ENCODE measurements at places on chromosomes 5 and 9.

DNA sequence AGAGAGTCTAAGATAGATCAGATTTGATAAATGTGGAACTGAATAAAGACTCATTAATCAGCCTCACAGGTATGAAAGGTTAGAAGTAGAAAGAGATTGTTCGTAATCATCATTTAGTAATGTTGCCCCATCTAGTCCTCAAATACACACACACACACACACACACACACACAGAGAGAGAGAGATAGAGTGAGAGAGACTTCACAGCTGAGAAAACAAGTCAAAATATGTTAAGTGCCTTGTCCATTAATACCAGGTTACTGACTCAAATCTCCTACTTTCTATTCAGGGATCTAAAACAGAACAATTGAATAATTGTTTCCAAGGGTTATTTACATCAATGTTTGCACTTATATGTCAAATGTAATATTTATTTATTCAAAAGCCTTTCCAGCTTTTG, 284.6 kb downstream of the MRPS30 start:
- no peak for DNase-seq

DNA sequence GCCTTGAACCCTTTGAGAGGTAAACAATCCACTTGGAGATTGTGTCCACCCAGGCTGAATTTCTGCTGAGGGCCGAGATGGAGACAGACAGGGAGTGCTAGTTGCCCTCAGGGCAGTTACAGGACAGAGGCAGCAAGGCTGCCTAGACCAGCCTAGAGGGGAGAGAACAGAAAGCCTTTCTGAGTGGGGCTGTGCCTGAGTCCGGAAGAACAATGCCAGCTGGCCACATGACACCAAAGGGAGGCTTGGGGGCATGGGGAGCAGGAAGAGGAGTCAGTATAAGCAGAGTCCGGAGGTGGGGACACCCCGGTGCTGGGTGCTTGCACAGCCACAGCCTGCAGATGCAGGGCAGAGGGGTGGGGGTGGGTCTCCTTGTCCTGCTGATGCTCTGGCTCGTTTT, 145.7 kb downstream of the CFAP90 start:
- no peak for DNase-seq

GRCh38 chr9:111356481-111357244, 26.6 kb upstream of the OR2K2 start:
- no peak for DNase-seq

DNA sequence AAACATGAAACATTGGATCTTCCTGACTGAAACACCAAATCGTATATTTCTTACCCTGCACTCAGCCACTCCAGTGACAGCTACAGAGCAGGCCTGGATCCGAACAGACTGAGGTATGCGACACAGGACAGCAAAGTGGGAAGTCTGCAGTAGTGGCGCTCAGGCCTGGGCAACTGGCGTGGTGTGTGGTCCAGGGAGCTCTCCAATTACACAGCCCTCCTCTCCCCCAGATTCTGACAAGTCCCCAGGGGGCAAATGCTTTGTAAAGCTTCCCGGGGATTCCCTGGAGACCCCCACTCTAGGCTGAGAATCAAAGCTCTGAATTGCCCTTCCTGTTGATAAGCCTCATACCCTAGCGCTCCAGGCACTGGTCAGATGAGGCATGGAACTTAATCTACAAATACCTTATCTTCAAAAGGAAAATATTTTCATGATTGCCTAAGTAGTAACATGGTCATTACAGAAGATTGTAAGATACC, 104.8 kb upstream of the ERCC6L2 start:
- DNase-seq, result no peak

DNA sequence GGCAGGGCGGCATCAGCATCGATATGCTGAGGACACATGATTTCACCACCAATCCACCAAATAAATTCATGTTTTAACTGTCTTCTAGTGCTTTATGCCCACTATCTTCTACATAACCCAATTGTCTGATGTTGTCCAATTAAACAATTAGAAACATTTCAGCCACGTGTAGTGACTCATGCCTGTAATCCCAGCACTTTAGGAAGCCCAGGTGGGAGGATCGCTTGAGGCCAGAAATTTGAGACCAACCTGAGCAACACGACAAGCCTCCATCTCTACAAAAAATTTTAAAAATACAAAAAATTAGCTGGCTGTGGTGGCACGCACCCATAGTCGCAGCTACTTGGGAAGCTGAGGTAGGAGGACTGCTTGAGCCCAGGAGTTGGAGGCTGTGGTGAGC, 128.1 kb downstream of the MYO10 start:
- no peak for DNase-seq

DNA sequence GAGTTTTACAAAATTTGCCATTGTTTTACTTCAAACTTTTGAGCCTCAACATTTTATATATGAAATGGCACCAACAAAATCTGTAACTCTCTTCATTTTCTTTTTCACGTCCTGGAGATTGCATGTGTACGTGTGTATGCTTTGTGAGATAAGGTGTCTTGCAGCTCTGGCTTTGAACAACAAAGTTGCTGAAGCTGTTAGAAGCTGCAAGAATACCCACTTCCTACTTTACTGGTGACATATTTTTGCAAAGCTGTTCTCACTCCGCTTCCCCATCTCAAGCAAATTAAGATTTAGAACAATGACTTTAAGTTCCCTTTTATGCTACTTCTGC, 41.8 kb downstream of the FYB1 start:
- no peak for DNase-seq

GRCh38 chr5:172564188-172564587, 76.9 kb upstream of the NEURL1B start:
- DNase-seq, result no peak

GRCh38 chr9:120902569-120903535, 23.7 kb downstream of the TRAF1 start:
- no peak for DNase-seq

DNA sequence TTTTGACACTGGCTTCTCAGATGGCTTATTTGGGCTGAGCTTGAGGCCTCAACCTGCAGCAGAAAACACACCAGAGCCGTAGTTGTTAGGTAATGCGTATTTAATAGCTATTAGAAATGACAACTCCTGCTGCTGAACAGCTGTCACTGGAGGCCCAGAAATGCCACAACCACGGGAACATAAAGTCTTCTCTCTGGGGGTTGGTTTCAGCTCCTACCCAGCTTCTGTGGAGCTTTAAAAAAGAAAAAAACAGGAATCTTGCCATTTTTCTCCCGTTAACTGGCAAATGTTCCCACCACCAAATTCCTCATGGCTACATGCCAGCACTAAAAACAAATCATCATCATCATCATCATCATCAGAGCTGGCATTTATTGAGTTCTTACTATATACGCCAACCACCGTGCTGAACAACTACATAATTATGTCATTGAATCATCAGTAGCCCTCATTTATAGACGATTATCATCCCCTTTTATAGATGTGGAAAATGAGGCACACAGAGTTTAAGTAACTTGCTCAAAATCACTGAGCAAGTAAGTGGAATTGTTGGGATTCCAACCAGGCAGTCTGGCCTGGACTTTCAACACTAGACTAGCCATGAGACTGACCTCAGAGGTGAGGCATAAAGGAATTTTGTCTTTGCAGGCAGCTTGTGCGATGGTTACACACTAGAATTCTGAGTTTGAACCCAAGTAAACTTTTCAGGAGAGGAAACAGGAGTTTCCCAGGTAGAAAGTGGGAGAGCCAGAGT, 185.3 kb upstream of the WWC1 start:
- DNase-seq, result no peak

DNA sequence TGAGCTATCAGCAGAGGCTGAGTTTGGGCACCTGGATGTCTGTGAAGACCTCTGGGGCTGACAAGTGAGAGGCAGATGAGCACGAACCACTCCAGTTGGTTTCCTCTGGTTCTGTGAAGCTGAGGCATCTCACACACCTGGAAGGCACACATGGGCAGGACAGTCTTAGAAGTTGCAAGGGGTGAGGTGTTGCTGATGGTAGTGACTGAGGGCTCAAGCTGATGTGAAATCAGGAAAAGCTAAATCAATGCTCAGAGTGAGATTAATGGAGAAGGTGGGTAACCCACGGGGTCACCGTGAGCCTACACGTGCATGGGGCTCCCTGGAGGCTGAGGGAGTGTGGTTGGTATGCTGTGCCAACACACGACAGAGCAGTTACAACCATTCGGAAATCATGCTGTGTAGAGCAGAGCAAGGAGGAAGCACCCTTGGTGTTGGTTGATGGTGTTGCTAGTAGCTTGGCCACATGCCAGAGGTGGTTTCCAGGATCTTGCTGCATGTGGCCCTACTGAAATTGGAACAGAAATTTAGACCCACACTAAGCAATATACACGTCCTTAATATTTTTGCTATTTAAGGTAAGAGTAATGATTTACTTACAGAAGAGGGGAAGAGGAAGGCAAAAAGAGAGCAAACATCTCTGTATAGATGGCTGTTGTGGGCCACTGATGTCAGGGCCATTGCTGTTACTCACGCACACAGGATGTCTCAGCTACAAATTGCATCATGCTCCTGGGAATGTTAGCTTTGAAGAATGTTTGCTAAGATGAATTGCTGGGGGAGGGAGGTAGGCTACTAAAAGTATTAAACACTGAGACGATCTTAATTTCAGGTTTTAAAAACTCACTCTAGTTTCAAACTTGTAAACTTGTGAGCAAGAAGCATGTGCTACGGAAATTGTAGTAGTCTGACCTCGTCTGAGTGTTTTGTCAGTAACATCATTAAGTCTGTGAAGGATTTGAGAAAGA, 170.5 kb downstream of the ARHGEF28 start:
- no peak for DNase-seq

GRCh38 chr5:71973563-71973962, 133.7 kb upstream of the MAP1B start:
- no peak for DNase-seq

DNA sequence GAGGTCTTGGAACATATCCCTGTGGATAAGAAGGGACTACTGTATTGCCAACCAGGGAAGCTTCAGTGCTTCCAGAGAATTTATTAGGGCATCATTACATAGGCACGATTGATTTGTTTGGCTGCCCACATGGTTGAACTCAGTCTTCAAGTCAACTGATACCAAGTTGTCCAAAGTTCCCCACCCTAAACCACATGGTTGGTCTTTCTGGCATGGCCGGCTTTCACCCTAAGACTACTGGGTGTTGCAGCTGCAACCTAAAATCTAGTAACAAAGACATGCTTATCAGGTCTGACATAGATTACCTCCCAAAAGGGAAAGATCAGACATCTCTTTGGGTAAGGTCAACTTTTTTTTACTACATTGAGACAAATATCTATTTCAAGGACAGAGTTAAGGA, 37.0 kb downstream of the FAF2 start:
- DNase-seq, result no peak

- DNase-seq, result no peak
These were observed 2.3 kb downstream of the SLC22A4 start for GRCh38 chr5:132296412-132297016.

DNA sequence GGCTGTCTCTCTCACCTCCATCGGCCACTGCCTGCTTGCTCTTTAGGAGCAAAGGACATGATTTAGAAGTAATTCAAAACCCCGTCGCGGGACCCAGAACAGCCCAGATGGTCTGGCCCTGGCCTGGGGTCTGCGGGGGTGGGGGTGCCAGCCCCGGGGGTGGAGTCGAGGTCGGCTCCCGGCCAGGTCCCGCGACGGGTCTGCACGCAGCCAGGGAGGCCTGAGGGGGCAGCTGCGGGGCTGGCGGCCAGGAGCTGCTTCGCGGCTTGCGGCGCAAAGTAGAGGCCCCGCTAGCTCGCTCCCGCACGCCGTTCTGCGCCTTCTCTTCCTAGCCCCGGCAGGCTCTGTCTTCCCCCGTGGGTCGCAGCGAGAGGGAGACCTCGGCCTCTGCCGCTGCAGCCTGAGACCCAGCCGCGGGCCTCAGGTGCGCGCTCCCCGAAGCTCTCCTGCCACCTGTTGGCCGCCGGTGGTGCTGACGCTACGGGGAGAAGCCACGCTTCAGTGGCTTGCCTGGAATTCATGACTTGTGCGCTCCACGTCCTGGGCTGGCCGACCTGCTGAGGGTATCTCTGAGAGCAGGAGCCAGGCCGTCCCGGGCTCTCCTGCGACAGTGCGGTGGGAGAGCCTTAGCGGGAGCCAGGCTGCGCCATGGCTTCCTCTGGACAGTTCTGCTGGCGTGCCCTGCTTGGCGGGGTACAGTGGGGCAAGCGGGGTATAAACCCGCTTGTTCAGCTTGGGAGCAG, 157.2 kb upstream of the PITX1 start:
- DNase-seq, result no peak

GRCh38 chr9:136789523-136789937, 1.6 kb upstream of the TMEM141 start:
- no peak for DNase-seq

- DNase-seq, result no peak
These were observed 41.9 kb downstream of the ZNF354A start for GRCh38 chr5:178688551-178688950.

DNA sequence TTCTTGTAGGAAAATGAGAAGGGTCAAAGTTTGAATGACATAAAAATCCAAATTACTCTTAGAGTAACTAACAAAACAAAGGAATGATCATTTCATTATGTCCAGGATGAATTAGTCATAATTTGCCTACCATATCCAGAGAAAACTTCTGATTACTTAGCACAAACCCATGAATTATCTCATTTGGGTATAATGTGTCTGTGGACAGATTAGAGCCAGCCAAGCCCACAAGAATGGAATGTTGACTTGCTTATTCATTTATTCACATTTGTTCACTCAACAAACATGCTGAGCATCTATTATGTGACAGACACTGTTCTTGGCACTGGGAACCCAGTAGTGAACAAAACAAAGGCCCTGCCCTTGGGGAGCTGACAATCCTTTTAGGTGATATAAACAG, 87.4 kb downstream of the APBA1 start:
- no peak for DNase-seq

- DNase-seq, result no peak
These were observed 1006.9 kb upstream of the CTNND2 start for GRCh38 chr5:12911156-12911555.

GRCh38 chr5:15021266-15022046, 149.9 kb upstream of the ANKH start:
- no peak for DNase-seq

- no peak for DNase-seq
These were observed 143.4 kb upstream of the ZNF608 start for GRCh38 chr5:124889850-124890249.

GRCh38 chr9:87063246-87063645, 115.9 kb upstream of the GAS1 start:
- no peak for DNase-seq

DNA sequence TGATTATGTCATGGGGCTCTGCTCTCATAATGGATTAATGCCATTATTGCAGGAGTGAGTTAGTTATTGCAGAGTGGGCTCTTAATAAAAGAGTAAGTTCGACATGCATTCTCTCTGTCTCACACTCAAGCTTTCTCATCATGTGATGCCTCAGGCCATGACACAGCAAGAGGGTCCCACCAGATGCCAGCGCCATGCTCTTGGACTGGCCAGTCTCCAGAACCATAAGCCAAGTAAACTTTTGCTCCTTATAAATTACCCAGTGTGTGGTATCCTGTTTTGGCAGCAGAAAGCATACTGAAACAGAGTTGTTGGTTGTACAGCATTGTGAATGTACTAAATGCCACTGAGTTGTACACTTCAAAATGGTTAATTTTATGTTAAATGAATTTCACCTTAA, 138.1 kb downstream of the MYO10 start:
- no peak for DNase-seq

DNA sequence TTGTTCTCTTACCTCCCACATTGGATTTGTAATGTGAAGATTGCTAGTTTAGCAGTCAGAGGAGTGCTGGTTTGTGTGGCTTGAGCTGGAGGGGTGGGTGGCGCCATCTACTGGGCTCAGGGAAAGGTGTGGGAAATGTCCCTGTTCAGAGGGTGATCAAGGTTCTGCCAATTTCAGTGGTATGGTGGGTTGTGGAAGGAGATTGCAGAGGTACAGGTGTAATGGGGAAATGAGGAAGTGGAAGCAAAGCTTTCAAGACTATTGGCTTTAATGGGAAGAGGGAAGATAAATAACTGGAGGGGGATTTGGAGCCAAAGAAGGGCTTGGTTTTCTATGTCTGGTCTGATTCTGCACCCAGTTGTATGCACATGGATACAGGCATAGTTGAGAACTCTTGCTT, 76.4 kb downstream of the OSMR start:
- DNase-seq, result no peak
